ENCODE measurements at places on chromosomes 16 and 17.

GRCh38 chr17:1839516-1839915, 9.7 kb downstream of the RPA1 start:
- no peak for DNase-seq

DNA sequence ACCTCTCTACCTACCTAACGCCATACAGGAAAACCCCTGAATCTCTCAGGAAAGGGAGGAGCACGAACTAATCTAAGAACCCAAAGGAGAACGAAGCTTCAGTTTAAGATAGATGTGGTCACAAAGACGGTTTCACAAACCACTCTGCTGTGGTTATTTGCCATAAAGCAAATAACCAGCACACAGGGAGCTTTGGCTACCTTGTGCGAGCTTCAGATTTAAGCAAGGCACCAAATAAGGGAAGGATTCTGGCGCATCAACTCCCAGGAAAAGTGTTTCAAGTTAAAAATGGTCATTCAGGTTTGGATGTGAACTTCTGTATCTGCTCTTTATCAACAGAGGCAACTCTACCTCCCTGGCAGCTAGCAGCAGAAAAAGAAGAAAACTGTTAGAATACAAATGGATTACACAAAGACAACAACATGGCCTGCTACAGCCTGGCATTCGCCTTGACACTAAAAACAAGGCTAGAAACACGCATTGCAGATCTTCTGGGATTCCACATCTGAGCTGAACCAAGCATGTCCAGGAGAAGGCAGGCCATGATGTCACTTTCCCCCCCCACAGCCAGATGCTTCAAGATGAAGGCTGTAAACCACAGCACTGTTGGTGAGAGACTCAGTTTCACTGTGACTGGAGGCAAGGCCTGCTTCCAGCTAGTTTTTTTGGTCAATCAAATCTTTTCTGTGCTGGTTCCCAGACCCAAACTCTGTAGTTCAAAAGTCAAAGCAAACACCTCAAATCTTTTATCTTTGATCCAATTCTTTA, 43.6 kb downstream of the SMG6 start:
- DNase-seq, result peak; percentile 58

DNA sequence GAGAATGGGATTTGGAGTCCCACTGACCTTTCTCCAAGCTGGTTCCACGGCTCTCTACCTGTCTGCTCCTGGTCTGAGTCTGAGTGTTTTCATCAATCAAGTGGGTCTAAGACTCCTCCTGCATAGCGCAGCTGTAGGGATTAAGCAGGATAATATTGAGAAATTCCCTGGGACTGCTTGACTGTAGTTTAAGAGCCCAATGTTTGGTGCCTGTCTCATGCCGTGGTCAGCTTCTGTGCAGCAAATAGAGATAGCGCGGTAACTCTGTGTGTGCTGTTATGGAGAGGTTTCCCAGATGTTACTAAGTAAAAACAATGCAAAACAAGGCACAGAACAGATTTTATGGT, 21.4 kb downstream of the RPTOR start:
- DNase-seq, result no peak

GRCh38 chr16:87559945-87560344, 42.4 kb upstream of the JPH3 start:
- DNase-seq, result no peak

DNA sequence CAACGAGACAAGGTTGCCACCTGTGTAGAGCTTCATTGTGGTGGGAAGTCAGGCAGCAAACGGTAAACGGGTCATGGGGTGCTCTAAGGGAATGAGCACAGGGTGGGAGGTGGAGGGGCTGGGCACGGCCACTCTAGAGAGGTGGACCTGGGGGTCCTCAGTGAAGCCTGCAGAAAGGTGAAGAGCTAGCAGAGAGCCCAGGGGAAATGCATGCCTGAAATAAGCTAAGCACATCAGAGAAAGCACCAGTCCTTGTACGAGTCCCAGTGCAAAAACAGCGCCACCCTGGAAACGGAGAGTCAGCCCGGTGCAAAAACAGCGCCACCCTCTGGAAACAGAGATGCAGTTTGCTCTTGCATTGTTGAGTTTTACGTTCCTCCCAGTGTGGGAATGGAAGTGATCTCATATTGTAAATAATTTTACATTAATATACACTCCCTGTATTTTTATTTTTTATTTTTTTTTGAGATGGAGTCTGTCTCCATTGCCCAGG, 65.0 kb downstream of the TBC1D16 start:
- DNase-seq, result no peak

GRCh38 chr17:69142175-69142802, 594 bp upstream of the ABCA6 start:
- DNase-seq, result no peak

GRCh38 chr16:886802-887731, 83.7 kb downstream of the LMF1 start:
- DNase-seq, result no peak

Measured in stimulated activated naive B cell treated with anti-CD40 and anti-IgM and Interleukin-4, amounts not matched to agents 10 μg/mL and 1 μg/mL and 100 μg/mL, for 72 hours (primary cell).